ENCODE measurements at places on chromosomes 5 and 9.

- no peak for DNase-seq
Measured at GRCh38 chr9:84563691-84564090, 105.8 kb upstream of the NTRK2 start.

- DNase-seq: no peak
Measured at GRCh38 chr5:14775857-14776256, 95.7 kb downstream of the ANKH start.

DNA sequence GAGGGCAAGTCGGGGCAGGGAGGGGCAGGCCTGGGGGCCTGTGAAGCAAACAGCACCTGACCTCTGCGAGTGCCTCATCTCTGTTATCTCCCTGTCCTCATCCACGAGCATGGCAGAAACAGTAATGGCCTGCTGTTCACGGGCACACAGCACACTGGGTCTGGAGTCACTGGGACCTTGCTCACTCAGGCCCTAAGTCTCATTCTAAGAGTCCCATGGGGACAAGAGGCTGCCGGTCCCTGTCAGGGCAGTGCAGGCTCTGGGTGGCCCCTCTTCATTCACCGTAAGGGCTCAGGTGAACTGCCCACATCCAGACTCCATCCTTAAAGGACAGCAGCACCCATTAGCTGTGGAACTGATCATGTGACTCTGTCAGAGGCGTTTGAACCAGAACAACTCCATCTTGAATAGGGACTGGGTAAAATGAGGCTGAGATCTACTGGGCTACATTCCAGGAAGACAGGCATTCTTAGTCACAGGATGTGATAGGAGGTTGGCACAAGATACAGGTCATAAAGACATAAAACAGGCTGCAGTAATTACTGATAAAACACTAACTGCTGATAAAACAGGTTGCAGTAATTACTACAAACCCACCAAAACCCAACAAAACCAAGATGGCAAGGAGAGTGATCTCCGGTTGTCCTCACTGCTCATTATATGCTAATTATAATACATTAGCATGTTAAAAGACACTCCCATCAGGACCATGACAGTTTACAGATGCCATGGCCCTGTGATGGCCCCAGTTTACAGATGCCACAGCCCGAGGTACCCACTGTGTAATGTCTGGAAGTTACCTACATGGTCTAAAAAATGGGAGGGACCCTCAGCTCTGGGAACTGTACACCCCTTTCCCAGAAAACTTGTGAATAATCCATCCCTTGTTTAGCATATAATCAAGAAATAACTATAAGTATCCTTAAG lies 28.7 kb downstream of the BICD2 start:
- no peak for DNase-seq

GRCh38 chr9:35656831-35657545 lies 831 bp downstream of the RMRP start:
- no peak for DNase-seq

GRCh38 chr5:141172381-141173204 lies at the start of gene PCDHB7:
Gene PCDHB7 (plus strand): TSS chr5:141172644. CDS start chr5:141172836, 192 bp downstream.
- no peak for DNase-seq

DNA sequence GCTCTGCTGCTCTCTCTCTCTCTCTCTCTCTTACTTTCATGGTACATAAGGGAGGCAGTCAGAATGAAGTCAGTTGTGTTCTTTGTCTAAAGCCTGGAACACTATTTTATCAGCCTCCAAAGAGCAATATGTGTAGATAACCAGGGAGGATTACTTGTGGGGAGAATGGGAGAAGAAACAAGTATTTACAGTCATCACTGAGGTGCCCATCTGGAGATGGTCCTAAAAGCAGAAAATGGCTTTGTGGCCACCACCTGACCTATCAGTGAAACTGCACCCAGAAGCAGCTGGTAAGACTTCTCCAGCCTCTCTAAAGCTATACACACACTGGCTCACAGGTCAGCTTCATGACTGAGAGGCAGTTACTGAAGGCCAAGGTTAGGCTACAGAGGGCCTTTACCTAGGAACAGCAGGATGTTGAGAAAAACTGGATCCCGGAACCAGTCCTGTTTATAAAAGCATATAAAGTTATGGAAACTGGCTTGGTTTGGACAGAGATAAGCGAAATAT lies 75.1 kb downstream of the MRPS27 start:
- no peak for DNase-seq

- DNase-seq: no peak
Measured at GRCh38 chr9:81513059-81513458, 176.3 kb downstream of the TLE1 start.

GRCh38 chr5:157029457-157029856 lies 29.5 kb downstream of the HAVCR1 start:
- DNase-seq: no peak

- no peak for DNase-seq
Measured at GRCh38 chr5:67496051-67496450, 299.5 kb upstream of the CD180 start.

DNA sequence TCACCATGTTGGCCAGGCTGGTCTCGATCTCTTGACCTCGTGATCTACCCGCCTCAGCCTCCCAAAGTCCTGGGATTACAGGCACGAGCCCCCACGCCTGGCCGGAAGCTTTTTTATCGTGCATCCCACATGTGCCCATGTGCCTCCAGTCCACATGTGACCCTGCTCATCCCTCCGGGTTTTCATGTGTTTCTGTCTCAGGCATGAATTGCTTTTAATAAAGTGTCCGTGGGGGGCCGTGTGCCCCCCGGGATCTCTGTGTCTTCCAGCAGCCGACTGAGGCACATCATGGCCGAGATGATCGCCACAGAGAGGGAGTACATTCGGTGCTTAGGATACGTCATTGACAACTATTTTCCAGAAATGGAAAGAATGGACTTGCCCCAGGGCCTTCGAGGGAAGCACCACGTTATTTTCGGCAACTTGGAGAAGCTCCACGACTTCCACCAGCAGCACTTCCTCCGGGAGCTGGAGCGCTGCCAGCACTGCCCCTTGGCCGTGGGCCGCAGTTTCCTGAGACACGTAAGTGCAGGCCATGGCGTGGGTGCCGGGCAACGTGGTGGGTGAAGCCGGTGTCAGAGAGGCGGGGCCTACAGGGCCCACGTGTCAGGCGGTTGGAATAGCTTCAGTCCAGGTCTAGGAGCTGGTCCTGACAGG lies 22.1 kb upstream of the LRRC14B start:
- no peak for DNase-seq

- DNase-seq: peak; percentile 5
Measured at GRCh38 chr9:137756045-137756744, 121.4 kb upstream of the CACNA1B start.

DNA sequence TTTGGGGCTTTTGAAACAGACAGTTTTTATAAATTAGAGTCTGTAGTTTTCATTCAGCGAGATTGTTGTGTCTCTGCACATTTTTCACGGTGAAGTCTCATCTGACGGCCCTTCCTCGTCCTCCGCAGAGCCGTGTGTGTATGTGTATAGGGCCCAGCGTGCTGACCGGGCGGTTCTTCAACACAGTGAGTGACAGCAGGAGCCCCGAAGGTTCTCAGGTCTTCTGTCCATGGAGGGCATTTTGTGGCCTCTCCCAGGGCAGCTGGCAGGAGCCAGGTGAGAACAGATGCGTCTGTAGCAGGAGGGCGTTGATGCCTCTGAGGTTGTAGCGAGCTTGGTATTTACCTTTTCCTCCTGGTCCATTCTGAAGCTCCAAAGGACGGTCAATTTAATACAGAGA lies 116.0 kb upstream of the LPCAT1 start:
- DNase-seq: no peak

- peak; percentile 30 for DNase-seq
Measured at GRCh38 chr9:114097613-114098020, 1.5 kb downstream of the KIF12 start.

DNA sequence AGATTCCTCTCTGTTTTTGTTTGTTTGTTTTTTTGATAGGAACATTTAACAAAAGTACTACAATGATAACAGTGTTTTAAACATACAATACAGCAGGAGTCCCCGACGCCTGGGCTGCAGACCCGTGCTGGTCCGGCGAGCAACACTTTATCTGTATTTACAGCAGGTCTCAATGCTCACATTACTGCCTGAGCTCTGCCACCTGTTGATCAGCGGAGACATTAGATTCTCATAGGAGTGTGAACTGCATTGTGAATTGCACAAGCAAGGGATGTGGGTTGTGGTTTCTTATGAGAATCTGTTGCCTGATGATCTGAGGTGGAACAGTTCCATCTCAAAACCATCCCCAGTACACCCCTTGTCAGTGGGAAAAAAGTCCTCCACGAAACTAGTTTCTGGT lies 1068.5 kb upstream of the CDH10 start:
- DNase-seq: no peak

- DNase-seq: no peak
Measured at GRCh38 chr9:78919701-78920100, 622.8 kb downstream of the PSAT1 start.

- no peak for DNase-seq
Measured at GRCh38 chr5:123455095-123455494, 31.9 kb upstream of the CEP120 start.
